ENCODE measurements at places on chromosomes 11 and 22. TPM values are rescaled to one million over a fixed set of nuclear protein-coding genes. Genes with fewer than 3 reads are reported as not detected.

The FAT3 gene
- 10.7 TPM for total RNA-seq

The CCDC81 gene
- 1.3 TPM for total RNA-seq

The RNF215 gene
- 26.6 TPM for total RNA-seq

The GLYATL1 gene
- total RNA-seq = 3.8 TPM

The TXN2 gene
- total RNA-seq = 22.4 TPM

The BEST1 gene
- total RNA-seq = 0.30 TPM

The DEUP1 gene
- not detected for total RNA-seq

DNA sequence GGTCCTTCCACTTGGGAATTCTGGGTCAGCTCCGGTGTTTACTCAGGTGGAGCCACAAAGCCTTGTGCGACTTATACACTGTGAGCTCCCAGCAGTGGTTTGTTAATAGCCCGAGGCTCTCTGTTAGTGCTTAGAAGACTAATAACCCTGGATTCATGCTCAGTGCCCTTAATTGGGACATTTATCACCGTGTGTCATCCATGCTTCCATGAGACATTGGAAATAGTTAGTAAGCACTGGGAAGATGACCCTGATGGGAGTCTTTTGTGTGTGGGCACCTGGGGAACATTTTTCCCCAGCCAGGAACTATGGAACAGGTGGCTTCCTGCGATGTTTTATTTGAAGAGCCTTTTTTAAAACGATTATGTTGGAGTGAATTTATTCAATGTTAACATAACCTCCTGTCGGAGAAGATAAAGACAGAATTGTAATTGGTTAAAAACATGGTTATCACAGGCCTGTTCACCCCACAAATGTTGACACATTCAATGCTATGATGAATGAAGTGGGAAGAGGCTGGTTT lies 188.9 kb downstream of the MYO18B start:
- DNase-seq = no peak

GRCh38 chr22:38335077-38335476 lies 17.8 kb upstream of the CSNK1E start:
- no peak for DNase-seq

DNA sequence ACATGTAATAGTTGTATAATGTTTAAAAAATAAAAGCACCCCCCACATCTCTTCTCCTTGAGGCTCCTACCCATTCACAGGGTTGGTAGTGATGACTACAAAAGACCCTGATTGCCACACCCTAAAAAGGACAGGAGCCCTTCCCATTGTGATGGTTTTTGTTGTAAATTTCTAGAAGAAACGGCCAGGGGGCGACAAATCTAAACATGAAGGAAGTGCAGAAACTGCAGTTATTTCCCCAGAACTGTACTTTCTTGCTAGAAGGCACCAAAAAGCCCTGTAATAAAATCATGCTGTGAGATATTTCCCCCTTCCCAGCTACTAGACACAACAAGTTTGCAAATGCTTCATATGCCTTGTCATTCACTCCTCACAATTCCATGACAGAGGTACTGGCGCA lies 10.8 kb downstream of the PRR5L start:
- peak; percentile 26 for DNase-seq

GRCh38 chr11:1807264-1807995 lies 27.4 kb upstream of the SYT8 start:
- DNase-seq = peak; percentile 84

DNA sequence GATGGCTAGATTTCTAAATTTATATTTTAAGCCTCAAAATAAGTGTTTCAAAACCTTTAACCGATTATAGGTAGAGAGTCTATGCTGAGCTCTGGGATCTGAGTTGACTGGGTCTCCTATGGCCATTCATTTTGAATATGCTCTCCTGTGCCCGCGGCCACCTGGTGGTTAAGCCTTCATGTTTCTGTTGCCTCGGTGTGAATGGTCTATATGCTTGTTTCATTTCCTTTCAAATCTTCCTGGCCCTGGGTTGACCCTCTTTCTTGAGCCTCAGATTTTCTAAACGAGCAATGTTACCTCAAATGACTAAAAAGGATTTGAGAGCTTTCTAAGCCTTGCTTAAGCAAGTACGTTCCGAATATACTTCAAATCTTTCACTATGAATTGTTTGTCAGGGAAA lies 789.4 kb upstream of the KIRREL3 start:
- DNase-seq = peak; percentile 54

DNA sequence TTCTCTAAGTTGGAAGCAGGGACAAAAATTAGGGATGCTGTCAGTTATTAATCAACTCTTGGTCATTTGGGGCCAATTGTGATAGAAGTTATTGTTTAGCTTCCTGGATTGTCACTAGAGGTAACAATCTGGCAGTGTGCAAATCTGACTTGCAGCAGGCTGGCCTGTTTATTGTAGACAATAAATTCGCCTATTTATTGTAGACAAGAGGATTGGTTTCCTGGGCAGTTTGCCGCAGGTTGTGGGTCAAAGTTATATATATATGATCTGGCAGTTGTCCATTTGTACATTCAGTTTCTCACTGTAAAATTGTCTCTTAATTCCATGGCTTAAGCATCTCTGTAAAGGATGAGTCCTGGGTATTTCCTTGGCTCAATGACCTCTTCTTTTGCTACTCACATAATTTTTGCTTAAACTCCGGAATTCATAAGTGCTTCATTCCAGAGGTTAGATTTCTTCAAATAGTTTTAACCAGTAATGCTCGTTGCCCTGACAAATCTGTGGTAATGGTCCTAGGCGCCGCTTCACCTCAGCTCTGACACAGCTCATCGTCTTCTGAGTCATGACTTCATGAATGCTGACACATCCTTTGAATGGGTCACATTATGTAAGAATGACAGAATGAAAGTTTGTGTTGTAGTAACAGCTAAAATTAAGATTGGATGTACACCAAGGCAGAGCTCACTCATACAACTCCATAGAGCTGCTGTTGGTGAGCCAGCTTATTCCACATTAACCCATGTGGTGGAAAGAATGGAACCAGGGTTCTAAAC lies 7.8 kb upstream of the MMP3 start:
- DNase-seq = no peak

DNA sequence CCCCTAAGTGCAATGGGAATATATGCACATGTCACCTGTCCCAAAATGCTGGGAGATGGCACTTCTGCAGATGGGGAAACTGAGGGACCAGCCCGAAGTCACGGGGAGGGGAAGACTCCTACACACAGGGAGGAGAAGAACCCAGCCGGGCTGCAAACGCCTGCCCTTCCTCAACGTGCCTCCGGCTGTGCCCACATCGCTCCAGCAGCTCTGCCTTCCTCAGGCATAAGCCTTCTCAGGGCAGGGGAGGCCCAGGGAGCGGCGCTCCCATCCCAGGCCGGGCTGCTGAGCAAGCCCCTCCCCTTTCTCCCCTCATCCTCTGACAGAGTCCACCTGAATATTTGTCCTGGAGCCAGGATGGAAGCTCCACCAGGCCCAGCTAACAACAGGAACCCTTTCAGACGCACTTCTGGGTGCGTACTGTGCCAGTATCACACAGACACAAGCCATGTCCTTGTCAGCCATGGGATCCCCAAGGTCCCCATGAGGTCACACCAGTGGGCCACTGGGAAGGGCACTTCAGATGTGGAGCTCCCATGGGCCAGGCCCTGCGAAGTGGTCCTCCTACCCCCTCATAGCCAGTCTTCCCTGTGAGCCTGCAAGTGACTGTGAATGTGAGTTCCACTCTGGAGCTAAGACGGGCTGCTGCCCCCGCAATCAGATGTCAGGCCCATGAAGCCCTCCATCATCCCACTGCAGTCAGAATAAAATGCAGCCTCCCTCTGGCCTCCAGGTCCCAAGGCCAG lies 2.5 kb upstream of the CD81 start:
- DNase-seq = no peak

All from H7 (cell line).